SK-MEL-5 (cell line): ENCODE measurements at places on chromosomes 12 and 14. TPM values are rescaled to one million over a fixed set of nuclear protein-coding genes. Genes with fewer than 3 reads are reported as not detected.

GRCh38 chr14:22739423-22739822, 27.1 kb upstream of the OXA1L start:
- DNase-seq: no peak

GRCh38 chr14:52267501-52268278, at the start of gene PTGDR:
PTGDR (plus strand) TSS chr14:52267698; CDS start chr14:52267815, 117 bp downstream.
- DNase-seq: no peak

DNA sequence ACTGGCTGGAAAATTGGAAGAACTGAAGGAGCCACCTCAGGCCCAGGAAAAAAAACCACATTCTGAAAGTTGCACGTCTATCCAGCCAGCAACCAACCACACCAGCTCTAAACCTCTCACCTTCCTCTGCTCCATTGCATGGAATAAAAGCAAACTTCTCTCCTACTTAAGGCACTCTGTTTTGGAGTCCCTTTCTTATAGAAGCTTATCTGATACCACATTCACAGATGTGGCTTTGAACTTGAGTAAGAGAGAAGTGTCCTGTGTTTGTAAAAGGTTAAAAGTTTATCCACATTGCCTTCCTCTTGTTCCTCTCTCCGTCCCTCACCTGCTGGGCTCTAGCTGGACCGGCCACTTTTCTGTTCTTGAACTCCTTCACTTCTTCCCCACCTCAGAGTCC, 99.6 kb upstream of the PLXNC1 start:
- DNase-seq: no peak

DNA sequence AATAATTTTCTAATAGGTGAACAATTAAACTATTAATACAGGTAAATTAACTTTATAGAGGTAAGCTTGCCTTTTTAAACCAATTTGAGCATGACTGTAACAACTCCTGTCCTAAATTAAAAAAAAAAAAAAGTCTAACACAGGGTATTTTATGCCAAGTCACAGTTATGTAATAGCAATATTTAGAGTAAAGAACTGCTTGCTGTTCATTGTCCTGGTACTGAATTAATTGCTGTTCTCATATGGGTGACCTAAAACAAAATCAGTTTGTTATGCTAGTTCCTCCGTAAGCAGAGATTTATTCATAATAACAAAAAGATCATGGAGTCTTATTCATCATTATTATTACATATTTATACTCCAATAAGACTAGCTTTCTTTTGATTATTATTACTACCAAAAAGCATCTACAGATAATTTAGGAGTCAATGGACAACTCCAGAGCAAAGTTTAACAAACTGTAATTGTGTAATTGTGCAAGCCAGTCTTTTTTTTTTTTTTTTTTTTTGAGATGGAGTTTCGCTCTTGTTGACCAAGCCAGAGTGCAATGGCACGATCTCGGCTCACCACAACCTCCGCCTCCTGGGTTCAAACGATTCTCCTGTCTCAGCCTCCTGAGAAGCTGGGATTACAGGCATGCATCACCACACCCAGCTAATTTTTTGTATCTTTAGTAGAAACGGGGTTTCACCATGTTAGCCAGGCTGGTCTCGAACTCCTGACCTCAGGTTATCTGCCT, 98.3 kb downstream of the ITPR2 start:
- no peak for DNase-seq

The LRTM2 gene
- not detected in 2 replicates for total RNA-seq

DNA sequence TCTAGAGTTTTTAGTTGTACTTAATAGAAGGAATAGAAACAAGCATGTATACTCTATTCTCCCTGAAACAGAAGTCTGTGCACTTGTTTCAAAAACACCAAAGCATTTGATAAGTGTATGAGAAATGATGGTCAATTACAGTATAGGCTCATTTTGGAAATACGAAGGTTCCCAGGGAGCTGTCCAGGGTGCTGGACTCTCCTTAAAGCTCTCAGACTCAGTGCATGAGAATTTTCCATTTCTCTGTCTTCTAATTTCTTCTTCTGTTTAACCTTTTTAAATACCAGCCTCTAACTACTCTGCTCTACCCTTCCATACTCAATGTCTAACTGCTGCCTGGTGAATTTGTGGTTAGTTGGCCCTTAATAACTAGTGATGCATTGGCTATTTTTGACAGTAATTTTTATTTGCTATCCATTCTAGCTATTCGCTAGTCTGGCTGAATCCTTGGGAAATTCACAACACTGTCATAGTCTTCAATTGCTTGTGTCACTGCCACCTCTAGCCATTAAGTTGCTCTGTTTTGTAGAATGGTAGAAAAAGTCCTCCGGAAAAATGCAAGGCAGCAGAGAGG, 229.2 kb downstream of the NRXN3 start:
- DNase-seq: no peak

The RPL10L gene
- total RNA-seq: not detected in 2 replicates

DNA sequence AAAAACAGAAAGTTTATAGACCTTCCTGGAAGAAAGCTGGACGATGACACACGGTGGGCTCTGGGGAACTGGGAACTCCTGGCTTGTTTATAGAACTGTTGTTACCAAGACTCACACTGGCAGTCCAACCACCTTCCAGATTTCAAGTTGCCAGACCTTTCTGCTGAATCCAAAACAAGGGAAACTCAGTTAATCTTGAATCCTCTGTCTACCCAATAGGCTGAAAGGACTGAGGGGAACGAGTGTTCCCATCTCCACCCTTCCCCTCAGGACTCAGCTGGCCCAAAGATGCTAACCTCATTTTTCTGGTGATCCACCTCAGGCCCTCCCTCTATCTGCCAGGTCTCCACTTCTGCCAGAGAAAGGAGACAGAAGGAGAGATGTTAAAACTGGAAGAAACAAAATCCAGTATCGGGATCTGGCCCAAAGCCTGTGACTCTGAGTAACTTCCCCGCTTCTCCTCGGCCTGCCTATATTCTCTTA, 231.4 kb downstream of the ANO2 start:
- DNase-seq: no peak

GRCh38 chr12:128929057-128929456, 75.8 kb downstream of the GLT1D1 start:
- DNase-seq: no peak

The TMPRSS12 gene
- not detected in 2 replicates for total RNA-seq

- DNase-seq: no peak
Observed at GRCh38 chr12:132546647-132547046, 56.7 kb downstream of the FBRSL1 start.

DNA sequence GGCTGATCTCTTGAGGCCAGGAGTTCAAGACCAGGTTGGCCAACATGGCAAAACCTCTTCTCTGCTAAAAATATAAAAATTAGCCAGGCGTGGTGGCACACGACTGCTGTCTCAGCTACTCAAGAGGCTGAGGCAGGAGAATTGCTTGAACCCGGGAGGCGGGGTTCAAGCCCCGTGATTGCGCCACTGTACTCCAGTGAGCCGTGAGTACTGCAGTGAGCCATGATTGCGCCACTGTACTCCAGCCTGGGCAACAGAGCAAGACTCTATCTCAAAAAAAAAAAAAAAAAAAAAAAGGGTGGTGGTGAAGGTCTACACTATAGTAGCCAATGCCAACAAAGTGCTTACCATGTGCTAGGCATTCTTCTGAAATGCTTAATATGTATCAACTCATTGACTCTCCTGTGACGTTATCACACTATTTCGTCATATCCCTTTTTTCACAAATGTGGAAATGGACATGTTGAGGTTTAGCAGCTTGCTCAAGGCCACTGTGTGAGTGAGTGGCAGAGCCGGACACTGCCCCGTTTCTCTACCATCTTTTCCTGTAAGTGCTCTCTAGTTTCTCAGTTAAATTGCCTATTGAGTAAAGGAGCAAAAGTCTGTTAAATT, 59.6 kb downstream of the GNS start:
- no peak for DNase-seq

The SP7 gene
- total RNA-seq: not detected in 2 replicates

- DNase-seq: no peak
Observed at GRCh38 chr12:132379996-132380395, 50.6 kb upstream of the GALNT9 start.

The C12orf54 gene
- not detected in 2 replicates for total RNA-seq

The FOXG1 gene
- not detected in 2 replicates for total RNA-seq

The IL26 gene
- not detected in 2 replicates for total RNA-seq

The NANOG gene
- not detected in 2 replicates for total RNA-seq

- DNase-seq: peak; percentile 57
Observed at GRCh38 chr14:95291859-95292542, 27.7 kb downstream of the CLMN start.

DNA sequence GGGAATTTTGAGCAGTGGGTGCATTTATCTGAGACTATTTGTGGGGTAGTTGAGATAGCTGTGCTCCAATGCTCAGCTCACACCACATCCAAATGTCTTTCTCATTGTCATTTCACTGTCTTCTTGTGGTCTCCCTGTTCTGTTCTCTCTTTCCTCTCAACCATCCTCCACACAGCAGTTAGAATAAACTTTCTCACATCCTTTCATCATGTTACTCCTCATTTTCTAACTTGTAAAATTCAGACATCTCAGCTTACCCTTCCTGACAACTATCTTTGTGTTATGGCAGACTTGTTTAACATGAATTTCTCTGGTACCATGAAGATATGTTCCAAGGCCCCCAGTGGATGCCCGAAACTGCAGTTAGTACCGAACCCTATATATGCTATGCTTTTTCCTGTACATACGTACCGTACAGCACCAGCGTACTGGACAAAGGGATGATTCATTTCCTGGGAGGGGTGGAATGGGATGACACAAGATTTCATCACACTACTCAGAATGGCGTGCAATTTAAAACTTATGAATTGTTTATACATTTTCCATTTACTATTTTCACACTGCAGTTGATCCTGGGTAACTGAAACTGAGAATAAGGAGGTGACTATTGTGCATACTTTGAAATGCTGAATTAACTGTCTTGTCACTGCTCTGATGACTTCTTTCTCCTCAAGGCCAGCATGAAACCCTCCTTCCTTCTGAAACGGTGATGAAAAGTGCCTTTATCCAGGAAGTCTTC, 177.1 kb upstream of the SLC38A2 start:
- DNase-seq: peak; percentile 28

The PAX9 gene
- total RNA-seq: 1.9 and 2.1 TPM in 2 replicates

- no peak for DNase-seq
Observed at GRCh38 chr12:52255926-52256583, 18.4 kb upstream of the KRT86 start.

DNA sequence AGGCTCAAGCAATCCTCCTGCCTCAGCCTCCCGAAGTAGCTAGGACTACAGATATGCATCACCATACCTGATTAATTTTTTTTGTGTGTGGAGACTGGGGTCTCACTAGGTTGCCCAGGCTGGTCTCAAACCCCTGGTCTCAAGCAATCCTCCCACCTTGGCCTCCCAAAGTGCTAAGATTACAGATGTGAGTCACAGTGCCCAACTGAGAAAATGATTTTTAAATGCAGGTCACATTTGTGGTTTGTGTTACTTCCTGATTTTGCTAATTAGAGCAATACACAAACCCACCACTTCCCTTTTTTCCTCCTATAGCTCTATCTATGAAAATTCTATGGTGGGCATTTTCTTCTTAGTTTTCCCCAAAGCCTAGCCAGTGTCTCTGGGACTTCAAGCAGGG, 45.5 kb upstream of the TMEM263 start:
- DNase-seq: no peak

The OR6C2 gene
- not detected in 2 replicates for total RNA-seq

The PPP1R3E gene
- total RNA-seq: 3.6 and 3.9 TPM in 2 replicates

The CTDSP2 gene
- total RNA-seq: 27.8 and 29.6 TPM in 2 replicates

The PTMS gene
- 88.9 and 92.6 TPM in 2 replicates for total RNA-seq

GRCh38 chr14:36700651-36701050, 39.0 kb downstream of the PAX9 start:
- no peak for DNase-seq

DNA sequence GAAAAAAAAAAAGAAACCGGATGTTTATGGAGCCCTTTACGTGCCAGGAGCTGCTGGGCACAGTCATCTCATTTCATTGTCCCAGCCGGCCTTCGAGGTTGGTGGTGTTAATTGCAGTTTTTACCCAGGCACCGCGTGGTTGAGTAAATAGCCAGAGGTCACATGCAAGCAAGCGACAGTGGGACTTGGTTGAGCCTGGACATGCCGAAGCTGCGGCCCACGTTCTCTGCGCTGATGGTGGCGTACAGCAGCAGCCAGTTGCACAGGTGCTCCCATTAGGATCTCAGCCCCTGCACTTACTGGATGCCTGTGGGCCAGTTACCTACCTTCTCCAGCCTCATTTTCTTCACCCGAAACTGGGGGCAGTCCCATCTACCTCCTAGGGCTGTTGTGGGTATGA, 54.0 kb downstream of the TSPAN9 start:
- DNase-seq: no peak

DNA sequence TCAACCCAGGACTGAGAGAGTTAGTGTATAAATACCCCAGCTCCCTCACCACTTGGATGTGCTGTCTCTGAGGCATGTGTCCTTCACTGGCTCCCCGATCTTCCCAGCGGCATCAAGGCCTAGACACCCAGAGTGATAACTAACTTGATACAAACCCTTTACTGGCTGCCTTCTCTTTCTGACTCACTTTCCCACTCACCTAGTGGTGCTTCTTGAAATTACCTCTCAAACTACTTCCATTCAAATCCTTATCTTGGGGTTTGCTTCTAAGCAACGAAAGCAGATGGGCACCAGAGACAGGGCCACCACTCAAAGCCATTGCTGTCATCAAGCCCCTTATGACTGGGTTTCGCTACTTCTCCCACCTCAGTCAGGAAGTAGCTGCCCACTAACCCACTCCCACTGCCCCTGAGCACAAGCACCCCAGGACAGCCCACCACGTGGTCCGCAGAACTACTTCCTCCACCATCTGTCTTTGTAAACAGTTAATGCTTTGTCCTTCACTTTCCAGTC, 17.2 kb downstream of the ZFP36L1 start:
- DNase-seq: no peak

GRCh38 chr12:6970096-6970527, 352 bp downstream of the PHB2 start:
- no peak for DNase-seq

The DIO3 gene
- not detected in 2 replicates for total RNA-seq

DNA sequence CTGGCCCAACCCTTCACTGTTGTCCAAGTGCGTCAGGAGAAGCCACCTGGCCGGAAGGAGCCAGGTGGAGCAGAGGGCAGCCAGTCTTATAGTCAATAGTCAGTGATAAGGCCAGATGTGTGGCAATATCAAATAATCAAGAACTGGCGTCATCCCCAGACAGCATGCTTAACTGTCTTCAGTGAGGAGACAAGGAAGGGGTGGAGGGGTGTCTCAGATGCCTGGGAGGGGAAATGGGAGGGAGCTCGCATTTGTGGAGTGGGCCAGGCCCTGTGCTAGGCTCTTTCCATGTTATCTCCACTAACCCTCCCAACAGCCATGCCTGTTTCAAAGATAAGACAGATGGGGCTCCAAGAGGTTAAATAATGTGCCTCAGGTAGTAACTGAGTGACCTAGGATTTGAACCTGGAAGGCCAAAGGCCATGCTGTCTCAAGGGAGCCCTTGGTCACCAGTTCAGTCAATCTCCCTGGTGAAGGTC, 48.9 kb upstream of the FOS start:
- DNase-seq: no peak

GRCh38 chr12:105025890-105026289, 39.8 kb downstream of the NOPCHAP1 start:
- DNase-seq: no peak

DNA sequence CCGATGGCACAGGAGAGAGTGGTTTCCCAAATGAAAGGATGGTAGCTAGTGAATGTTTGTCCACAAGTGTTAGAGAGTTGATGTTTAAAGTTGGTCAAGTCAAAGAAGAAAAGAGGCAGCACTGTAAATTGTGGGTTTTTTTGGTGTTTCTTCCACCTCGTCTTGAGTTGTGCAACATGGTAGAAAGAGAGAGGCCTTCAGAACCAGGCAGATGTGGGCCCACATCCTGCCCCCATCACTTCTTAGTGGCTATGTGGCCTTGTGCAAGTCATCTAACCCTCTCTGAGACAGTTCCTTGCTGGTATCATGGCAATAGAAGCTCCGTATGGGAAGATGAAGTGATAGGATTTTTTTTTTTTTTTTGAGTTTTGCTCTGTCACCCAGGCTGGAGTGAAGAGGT, 60.8 kb downstream of the NDUFA12 start:
- DNase-seq: no peak

The PNMA1 gene
- 5.2 and 5.3 TPM in 2 replicates for total RNA-seq

The KRT5 gene
- total RNA-seq: not detected in 2 replicates

The CPNE8 gene
- total RNA-seq: 41.7 and 42.3 TPM in 2 replicates
